NAMALWA (cell line): ENCODE measurements at places on chromosomes 1 and 21.

DNA sequence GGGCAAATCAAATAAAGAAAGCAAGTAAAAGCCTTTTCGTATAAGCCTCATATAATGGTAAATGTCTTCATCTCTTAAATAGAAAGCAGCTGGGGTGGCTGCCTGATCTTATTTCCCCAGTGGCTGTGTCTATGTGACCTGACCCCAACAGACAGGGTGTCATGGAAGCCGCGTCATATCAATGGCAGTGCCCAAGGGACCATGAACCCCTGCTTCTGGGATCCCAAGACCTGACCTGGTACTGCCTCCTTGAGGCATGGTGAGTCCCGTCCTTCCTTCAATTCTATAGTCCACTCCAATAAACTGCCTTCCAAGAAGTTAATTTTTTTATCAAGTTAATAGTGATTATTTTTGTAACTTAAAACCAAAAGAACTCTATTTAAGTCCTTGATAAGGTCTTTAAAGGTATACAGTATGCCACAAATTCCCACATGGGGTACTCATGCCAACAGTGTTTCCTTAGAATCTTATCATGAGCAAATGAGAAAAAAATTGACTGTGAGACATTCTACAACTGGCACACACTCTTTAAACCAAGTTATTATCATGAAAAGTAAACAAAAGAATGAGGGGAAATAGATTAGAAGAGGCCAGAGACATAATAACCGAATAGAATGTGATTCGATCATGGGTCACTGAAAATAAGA, 104.6 kb downstream of the ADSS2 start:
- DNase-seq: no peak

DNA sequence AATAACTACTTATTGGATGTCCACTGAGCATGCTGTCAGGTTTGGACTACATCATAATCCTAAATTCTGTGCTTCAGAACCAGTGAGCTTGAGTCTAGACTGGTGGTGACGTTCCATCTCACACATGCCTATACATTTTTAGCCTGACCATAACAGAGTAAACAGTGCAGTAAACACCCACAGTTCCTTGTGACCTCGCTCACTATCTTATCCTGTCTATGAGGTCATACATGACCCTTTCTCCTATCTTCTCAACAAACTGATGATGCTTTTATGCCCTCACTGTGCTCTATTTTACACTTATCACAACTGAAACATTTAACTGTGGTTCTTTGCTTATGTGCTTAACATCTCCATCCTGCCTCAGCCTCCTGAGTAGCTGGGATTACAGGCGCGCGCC, 91.2 kb downstream of the ENAH start:
- no peak for DNase-seq

DNA sequence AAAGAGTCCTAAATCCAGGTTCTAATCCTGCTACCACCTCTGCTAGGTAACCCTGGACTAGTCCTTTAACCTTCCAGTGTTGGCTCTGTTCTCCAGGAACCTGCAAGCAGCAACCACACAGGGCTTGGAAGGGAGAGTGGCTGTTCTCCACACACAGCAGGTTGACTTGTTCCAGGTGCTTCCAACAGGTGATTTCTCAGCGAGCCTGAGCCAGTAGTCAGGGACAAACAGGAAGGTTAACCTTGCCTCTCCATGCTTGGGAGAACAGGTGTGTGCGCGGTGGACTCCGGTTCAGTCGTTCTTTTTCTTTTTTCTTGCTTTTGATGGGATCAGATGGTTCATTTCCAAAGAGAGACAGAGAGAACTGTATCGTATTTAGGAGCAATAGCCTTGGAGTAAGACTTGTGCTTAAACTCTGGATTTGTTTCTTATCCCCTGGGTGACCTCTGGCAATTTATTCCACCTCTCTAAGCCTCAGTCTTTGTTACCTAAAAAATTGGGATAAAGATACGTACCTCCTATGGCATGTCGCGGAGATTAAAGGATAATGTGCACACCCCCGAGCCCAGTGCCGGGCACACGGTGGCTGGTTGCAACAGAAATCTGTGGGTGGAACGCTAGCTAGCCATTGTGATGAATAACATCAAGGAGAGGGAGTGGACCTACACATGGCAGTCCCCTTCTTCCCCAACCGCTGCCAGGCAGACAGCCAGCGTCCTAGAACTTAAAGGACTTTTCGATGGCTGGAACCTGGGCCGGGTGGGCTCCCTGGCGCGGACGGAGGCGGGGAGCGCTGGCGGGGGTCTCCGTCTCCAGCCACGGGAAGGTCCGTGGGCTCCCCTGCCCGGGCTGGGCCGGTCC, 583 bp upstream of the CACHD1 start:
- DNase-seq: no peak

DNA sequence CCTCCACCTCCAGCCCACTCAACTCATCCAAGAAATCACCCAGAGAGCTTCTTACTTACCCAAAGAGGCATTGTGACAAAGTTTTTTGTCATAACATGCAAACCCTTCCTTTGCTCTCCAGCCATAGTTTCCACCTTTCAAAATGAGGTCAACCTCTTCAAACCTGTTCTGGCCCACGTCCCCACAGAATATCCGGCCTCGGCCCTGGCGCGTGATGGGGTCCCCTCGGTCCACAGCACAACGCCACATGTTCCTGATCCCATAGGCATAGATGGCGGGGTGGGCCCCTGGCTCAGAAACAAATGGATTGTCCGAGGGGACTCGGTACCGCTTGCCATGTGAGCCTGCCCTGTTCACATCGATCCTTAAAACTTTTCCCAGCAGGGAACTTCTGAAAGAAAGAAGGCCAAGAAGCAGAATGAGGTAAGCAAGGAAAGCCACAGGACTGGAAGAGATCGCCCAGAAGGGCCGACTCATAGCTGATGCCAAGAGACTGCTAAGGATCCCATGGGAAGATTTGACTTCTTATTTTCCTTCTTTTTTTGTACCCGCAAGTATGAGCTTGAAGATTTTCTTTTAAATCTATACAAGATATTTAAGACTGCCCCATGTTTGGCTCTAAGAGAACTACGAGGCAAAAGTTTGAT, 7.8 kb downstream of the HHIPL2 start:
- DNase-seq: no peak

DNA sequence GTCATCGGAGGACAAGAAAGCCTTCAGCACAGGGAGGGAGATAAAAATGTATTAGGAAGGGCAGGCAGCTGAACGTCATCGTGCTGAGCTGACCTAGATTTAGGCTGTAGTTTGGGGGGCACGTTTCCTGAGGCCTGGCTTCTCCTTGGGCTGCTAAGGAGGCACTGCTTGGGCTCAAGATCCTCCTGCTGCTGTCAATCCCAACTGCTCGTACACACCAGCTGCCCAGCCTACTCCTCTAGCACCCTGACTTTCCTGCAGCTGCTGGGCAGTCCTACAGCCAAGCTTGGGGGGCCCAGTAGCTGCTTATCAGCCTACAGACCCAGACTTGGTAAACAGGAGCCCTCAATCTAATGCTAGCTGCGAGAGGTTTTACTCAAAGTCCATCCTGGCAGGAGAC, 6.2 kb downstream of the TMEM35B start:
- no peak for DNase-seq

DNA sequence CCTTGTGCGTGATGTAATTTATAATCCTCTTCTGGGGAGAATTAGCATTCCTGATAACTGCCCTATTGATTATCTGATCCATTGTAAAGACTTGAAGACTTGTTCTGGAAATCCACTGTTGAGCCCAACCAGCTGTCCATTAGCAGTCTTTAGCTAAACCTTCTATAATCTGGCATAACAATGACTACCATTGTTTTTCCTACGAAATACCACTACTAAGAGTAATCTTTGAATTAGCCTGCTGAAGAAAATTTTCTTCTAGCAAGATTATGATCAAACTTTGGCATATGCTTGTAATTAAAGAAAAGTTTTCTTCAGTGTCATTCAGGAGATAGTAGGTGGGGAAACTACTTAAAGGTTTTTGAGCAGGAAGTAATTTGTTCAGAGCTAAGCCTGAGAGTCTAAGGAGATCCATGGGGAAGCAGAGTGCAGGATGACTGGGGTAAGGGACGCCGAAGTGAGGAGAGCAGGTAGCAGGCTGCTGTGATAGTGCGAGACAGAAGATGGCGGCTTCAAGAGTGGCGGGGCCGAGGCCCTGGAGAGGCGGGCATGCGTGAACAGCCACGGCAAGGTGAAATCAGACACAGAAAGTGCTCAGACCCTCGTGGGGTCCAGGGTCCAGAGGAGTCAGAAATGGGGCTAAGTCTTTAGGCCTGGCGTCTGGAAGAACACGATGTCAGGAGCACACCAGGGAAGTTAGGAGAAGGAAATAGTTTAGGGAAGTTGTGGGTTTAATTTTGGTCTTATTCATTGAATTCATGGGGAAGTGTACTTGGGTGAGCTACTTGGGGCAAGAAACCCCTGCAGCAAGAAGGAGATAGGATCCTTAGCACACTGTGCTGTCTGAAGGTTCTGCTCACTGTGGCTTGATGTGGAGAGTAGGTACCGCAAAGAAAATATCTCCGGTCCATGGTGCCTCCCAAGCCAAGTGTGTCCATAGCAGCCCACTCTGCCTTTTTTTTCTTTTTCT, 112.6 kb upstream of the ADAR start:
- DNase-seq: no peak

DNA sequence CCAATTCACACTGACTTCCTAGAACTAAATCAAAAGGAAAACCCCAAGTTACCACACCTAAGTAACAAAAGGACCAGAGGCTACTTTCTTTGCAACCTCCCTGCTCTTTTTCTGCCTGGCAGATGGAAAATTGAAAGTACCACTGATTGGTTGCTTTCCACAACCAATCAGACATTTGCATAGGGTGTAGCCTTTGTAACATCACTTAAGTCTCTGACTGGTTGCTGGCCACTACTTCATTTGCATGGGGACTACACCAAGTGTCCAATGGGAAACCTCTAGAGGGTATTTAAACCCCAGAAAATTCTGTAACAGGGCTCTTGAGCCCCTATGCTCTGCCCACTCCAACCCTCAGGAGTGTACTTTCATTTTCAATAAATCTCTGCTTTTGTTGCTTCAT, 365.0 kb downstream of the LTN1 start:
- peak; percentile 3 for DNase-seq

- no peak for DNase-seq
These were observed 116.3 kb downstream of the ST6GALNAC3 start for GRCh38 chr1:76190749-76191424.

- no peak for DNase-seq
These were observed 1.9 kb upstream of the MYOC start for GRCh38 chr1:171654201-171654941.

DNA sequence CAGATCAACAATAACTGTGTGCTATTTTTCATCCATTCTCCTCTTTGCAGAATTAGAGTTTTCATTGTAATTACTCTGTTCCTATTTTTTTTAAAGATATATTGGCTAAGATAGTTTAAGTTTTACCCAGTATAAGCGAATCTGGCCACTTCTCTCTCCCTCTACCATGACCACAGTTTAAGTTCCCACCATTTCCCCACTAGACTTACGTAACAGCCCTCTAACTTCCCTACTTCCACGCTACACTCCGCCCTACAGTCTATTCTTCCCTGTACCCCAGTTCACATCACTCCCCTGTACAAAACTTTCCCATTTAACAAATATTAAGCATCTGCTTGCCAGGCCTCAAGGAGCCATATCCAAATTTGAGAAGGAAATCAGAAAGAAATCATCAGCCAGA, 16.5 kb downstream of the CTSK start:
- no peak for DNase-seq

DNA sequence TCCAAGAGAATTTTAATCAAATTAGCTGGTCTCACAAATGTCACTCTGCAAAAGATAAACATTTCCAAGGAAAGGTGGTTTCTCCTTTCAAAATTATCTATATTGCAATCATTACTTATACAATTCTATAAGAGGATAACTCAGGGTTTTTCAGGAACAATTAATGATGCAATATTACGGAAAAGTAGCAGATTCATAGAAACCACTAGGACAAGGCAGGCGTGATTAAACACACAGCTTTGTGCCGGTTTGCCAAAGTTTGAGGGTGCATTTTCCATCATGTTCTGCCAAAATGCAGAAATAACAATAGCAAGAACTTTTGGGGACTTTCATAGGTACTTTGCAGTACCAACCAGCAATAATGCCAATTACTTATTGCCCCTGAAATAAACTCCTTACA, 605 bp downstream of the TNFRSF9 start:
- DNase-seq: no peak

DNA sequence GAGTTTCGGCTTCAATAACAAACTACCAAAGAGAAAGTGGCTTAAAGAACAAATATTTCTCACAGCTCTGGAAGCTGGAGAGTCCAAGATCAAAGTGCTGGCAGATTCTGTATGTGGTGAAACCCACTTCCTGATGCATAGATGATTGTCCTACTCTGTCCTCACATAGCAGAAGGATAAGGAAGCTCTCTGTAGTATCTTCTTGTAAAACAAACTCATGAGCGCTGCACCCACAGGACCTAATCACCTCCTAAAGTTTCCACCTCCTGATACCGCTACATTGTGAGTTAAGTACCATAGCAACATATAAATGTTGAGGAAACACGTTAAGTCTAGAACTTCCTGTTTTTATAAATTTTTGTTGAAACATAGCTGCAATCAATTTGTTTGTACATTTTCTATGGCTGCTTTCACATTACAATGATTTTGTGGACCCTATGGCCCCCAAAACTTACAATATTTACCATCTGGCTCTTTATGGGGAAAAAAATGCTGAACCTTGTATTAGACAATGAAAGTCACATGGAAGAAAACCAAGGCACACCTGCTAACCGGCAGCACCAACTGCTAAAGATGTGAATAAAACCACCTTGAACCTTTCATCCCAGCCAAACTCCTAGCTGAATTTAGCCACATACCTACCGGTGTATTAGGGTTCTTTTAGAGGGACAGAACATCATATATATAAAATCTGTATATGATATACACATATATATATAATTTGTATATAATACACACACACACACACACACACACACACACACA, 1423.4 kb downstream of the NCAM2 start:
- peak; percentile 51 for DNase-seq

DNA sequence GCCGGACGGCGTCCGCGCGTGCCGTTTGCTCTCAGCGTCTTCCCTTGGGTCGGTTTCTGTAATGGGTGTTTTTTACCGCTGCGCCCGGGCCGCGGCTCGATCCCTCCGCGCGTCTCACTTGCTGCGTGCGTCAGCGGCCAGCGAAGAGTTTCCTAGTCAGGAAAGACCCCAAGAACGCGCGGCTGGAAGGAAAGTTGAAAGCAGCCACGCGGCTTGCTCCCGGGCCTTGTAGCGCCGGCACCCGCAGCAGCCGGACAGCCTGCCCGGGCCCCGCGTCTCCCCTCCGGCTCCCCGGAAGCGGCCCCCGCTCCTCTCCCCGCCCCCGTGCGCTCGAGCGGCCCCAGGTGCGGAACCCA, 159.8 kb downstream of the RUNX1 start:
- DNase-seq: peak; percentile 70

DNA sequence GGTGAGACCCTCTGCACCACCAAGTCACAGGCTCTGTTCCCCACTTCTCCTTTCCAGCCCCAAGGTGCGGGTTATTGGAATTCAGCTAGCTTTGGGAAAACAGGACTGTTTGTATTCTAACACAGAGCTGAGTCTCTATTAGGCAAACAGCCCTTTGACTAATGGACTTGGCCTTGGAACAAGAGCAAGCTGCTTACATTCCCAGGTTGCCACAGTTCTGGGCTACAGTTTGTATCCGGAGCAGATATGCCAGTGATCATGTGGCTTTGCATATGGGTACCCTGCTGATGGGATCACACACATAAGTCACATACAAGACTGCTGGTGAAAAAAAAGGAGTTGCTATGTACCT, 110.5 kb upstream of the COA6 start:
- no peak for DNase-seq
